ENCODE measurements at places on chromosomes 2 and 18.

DNA sequence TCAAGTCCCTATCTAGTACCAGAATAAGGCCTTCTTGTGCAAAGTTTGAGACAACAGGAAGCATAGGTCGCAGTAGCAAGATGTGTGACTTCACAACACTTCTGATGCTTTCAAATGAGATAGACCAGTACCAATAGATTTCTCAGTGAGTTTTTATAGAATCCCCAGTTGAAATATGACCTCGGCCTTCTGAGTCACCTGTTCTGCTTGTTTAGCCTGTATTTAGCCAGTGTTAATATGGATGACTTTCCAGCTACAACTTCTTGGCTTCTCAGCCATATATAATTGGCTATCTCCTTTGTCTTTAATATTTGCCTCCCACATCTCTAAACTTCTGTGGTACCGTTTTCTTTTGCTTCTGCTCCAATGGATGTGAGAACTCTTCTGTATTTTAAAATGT is 113.8 kb downstream of the KYNU start:
- DNase-seq, result no peak

DNA sequence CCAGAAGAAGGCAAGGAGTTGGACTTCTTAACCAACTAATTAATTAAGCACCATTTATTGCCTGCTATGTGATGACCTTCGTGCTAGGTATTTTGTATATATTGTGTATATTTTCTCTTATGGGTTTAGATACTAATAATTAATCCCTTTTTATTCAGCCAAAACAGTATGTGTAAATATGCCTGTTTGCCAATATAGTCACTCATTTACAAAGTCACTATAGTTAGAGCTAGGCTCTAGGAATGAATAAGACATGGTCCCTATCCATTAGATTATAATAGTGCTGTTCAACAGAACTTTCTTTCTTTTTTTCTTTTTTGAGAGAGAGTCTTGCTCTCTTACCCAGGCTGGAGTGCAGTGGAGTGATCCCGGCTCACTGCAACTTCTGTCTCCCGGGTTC is 51.4 kb downstream of the GREB1L start:
- no peak for DNase-seq

- DNase-seq, result no peak
These were observed 50.4 kb downstream of the EML6 start for GRCh38 chr2:54773838-54774237.

GRCh38 chr2:70005752-70006446 is 44.5 kb upstream of the ASPRV1 start:
- DNase-seq, result no peak

DNA sequence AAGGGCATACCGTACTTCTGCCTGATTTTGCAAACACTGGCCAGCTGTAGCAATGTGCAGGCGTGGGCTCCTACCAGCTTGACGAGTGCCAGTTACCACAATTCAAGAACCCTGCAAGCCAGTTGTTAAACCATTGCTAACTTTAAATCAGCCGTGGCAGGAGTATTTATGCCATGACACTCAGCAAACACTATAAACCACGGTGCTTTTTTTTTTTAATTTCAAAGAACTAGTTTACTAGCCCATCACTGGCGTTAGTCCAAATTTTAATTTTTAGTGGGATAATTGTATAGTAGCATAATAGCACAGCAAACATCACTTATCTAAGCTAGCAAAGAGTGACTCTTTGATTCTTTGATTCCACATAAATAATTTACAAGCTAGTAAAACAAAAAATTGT is 111.1 kb downstream of the COL4A4 start:
- DNase-seq, result no peak

DNA sequence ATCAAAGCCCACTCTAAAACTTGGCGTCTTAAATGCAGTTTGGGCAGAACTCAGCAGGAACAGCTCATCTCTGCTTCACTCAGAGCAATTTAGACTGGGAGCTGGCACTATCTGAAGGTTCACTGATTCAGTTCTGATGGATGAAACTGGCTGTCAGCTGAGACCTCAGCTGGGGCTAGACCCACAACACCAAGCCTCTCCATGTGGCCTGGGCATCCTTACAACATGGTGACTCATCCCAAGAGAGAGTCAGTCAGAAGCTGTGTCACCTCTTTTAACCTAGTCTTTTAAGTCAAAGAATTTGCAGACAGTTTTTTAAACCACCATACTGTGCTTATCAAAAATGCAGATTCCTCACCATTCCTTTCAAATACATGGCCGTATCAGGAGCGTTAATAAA is 62.6 kb upstream of the ZNF397 start:
- no peak for DNase-seq

DNA sequence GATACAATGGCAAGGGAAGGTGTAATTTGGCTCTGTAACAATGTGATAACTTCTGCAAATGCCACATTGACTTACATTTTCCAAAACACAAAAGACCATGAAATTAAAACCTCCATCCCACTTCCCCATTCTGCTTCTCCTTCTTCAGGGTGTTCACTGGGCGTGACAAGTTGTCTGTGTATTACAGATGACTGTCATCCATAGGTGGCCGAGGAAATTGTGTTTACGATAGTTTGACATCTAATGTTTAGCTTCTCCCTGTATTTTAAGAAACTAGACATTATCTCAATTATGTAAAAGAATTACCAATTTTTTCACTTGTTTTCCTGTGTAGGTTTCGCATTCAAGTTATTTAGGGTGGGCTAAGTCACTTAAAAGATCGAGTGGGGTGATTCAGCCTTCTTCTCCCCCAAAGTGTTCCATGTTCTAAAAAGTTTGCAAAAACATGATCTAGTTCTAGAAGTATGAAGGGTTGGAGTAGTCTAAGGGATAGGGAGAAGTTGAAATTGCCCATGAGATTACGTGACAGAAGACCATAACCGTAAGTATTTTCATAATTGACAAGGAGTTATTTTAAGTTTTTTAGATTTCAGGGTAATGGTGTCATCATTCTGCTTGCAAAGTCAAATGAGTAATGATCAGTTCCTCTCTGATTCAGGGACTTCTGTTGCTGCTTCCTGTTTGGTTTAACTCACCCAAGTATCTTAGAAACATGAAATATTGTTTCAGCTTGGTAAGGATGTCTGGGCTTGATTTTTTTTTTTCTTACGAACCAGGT is 25.2 kb upstream of the CYTIP start:
- DNase-seq, result no peak

DNA sequence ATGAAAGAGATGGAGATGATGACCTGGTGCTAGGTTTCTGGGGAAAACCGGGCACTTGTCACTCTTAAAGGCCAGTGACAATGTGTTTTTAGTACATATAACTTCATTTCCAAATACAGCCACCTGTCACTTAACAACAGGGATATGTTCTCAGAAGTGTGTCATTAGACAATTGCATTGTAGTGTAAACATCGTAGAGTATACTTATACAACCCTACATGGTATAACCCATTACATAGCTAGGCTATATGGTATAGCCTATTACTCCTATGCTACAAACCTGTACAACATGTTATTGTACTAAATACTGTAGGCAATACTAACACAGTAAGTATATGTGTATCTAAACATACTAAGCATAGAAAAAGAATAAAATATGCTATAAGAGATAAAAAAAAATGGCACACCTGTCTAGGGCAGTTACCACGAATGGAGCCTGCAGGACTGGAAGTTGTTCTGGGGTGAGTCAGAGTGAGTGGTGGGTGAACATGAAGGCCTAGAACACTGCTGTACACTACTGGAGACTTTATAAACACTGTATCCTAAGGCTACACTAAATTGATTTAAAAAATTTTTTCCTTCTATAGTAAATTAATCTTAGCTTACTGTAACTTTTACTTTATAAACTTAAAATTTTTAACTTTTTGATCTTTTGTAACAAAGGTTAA is 123.2 kb downstream of the THADA start:
- DNase-seq, result no peak

GRCh38 chr2:79892123-79892522 is 379.3 kb downstream of the CTNNA2 start:
- no peak for DNase-seq

- no peak for DNase-seq
These were observed 12.2 kb upstream of the ATP6V1B1 start for GRCh38 chr2:70923378-70924015.

DNA sequence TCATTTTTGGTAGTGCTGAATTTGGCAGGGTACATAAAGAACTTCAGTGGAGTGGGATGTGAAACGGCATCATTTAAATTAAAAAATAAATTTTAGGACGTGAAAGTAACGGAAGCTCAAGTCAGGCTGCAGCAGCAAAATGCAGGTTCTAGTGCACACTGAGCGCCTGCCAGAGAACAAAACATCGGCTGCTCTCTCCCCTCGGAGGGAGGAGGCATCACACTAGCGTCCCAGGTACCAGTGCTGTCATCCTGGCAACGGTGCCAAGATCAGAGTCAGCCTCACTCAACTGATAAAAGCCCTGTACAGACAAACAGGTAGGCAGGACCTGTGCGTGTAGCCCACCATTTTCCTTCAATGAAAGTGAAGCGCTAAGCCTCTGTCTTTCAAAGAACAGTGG is 261.5 kb downstream of the PTGR3 start:
- no peak for DNase-seq

DNA sequence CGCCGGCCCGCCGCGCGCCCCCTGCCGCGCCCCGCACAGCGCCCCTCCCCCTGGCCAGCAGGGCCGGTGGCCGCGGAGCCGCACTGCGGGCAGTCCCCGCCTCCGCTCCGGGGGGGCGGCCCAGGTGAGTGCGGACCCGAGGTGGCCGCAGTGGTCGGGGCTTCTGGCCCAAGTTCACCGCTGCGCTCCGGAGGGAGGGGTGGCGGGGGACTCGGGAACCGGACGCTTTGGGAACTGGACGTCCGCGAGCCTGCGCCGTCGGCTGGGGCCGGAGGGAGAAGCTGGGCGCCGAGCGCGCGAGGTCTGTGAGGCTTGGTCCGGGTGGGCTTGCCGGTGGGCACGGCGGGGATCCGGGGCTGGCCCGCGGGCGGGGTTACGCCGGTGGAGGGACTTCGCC is 591 bp upstream of the LDLRAD4 start:
- no peak for DNase-seq

- DNase-seq, result no peak
These were observed 37.7 kb downstream of the BCL11A start for GRCh38 chr2:60515721-60516226.

GRCh38 chr2:235149240-235149659 is 197.4 kb downstream of the SH3BP4 start:
- peak; percentile 28 for DNase-seq

DNA sequence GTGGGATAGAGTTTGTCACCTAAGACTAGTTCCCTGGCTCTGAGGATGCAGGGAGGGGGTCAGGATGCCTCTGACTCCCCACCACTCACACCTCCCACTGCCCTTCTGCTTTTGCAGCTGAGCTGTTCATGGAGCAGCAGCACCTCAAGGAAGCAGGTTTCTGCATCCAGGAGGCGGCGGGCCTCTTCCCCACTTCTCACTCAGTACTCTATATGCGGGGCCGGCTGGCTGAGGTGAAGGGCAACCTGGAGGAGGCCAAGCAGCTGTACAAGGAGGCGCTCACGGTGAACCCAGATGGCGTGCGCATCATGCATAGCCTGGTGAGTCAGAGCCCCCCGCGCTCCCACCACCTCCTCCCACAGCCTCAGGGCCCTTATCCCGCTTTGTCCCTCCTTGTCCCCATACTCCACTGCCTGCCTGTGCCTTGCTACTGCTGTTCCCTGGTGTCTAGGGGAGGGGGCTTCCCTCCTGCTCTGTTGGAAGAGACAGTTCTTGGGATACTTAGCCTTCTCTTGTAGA is 94.4 kb downstream of the STPG4 start:
- DNase-seq, result no peak

DNA sequence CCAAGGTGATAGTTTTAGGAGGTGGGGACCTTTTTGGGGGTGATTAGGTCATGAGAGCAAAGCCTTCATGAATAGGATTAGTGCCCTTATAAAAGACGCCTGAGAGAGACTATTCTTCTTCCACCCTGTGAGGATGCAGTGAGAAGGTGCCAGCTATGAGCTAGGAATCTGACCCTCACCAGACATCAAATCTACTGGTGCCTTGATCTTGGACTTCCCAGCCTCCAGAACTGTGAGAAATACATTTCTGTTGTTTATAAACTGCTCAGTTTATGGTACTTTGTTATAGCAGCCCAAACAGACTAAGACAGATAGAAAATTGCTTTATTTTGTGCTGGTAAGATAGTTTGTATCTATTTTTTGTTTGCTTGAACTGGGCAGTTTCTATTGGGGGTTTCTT is 40.1 kb downstream of the PHLPP1 start:
- no peak for DNase-seq

DNA sequence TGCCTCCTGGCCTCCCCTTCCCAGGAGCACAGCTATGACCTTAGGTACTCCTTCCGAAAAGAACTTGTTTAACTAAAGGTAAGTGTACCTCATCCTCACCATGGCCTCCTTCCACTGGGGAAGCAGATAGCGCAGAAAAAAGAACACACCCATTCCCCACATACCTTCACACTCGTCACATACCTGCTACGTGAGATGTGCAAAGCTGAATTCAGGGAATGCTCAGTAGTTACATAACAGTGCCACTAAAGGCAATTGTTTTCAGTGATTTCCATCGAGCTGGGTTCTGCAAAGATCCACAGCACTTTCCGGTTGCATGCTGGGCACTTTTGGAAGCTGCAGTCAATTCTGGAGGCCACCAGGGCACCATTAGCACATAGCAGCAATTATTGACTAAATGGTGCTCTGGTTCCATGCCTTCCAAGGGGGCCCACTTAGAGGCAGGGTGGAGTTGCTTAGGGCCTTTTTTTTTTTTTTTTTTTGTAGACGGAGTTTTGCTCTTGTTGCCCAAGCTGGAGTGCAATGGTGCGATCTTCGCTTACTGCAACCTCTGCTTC is 41.0 kb downstream of the PAX8 start:
- DNase-seq, result no peak

DNA sequence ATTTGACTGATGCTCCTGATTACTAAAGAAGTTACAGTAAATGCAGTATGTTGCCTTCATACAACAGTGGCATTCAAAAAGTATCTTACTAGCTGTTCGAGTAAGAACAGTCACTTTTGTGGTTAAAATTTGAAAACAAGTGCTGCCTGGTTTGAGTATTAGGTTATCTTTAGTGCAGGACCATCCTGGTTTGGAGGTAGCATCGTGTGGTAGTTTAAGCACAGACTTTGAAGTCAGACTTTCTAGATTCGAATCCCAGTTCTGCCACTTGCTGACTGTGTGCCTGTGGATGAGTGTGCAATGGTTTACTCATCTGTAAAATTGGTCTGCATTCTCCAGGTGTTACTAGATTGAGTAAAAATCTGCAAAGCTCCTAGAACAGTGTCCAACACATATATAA is 96.8 kb downstream of the SGPP2 start:
- DNase-seq, result no peak

All from amygdala (tissue), 56 donors.